Adipocyte (in vitro differentiated cells): ENCODE measurements at places on chromosomes 2 and 18.

GRCh38 chr18:26267357-26267930, 41.2 kb downstream of the TAF4B start:
- no peak for DNase-seq

- DNase-seq: no peak
These were observed 95.7 kb upstream of the HS6ST1 start for GRCh38 chr2:128414351-128414750.

GRCh38 chr2:160251569-160251968, 51.5 kb upstream of the ITGB6 start:
- no peak for DNase-seq

DNA sequence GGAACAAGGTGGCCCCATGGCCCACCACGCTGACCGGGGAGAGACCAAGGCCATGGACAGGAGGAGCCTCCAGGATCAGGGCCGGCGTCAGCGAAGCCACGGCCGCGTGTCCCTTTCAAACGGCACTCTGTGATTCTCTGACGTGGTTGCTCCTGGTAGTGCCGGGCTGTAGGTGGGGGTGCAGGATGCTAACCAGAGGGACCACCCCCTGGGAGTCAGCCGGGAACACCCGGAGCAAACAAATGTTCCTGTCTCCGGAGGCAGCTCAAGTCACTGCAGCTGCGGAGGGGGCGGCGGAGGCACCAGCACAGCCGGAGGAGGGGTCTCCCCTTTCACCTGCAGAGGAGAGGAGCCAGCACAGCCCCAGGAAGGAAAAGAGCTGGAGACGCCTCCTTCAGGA, 750.6 kb upstream of the SALL3 start:
- DNase-seq: no peak

DNA sequence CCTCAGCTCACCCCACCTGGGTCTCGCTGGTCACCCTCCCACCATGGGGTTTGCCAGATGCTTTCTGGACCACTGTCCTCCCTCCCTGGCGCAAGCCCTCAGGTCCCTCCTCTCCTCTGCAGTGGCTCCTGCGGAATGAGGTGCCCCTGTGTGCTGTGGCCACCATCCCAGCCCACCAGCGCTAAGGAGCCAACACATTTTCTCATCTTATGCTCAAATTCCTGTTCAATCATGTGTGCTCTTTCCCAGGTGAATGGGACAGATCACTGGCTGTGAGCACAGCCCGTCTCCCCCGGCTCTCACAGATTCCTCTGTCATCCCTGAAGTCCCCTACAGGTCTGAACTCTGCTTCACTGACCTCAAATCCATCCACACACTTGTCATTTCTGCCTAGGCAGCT, 15.2 kb upstream of the CCDC74B start:
- no peak for DNase-seq

DNA sequence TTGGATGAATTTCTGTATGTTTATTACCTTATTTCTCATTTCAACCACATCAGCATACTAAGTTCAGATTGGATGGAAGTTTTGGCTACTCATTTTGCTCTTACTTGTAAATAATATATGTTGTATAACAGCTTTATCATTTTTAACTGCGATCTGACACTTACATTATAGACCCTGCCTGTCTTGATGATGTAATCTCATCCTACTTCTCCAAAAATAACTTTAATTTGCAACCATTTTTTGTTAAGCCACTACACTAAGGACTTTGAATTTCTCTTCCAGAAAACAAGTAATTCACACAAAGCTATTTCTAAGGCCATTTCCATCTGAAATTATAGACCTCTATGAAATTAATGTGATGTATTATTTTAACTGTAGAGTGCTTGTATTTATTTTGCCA, 240.7 kb downstream of the WDR7 start:
- DNase-seq: peak; percentile 9

DNA sequence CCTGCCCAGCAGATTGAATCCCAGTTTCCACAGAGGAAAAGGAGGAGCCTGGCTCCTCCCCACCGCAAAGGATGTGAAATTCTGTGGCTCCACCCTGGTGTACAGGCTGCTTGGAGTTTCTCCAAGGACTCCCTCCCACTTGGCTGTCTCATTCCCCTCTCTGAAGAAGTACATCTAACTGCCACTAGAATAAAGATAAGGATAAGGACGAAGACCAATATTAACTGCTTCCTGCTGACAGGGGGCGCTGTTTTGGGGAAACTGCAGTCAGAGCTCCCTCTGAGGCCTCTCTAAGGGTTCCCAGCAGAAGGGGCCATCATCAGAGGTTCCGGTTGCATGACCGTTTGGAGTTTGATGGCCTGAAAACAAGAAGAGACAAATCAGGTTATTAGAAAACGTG, 790.9 kb downstream of the CPS1 start:
- no peak for DNase-seq

GRCh38 chr2:119066272-119066804, 92.2 kb downstream of the C1QL2 start:
- DNase-seq: no peak

- no peak for DNase-seq
These were observed 54.8 kb downstream of the SEMA4F start for GRCh38 chr2:74708883-74709282.

DNA sequence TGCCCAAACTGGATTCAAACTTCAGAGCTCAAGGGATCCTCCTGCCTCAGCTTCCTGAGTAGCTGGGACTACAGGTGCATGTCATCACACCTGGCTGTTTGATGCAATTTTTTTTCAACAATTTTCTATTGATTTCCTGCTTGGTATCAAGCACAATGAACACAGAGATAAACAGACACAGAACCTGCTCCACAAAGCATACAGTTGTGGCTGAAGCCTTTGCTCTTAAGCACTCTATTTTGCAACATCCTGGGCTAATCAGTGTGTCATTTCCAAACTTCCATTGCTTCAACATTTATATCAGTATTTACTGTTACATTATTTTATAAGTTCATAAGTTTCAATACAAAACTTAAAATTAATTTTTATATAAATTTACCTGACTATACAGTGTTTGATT, 79.4 kb downstream of the NEB start:
- no peak for DNase-seq

DNA sequence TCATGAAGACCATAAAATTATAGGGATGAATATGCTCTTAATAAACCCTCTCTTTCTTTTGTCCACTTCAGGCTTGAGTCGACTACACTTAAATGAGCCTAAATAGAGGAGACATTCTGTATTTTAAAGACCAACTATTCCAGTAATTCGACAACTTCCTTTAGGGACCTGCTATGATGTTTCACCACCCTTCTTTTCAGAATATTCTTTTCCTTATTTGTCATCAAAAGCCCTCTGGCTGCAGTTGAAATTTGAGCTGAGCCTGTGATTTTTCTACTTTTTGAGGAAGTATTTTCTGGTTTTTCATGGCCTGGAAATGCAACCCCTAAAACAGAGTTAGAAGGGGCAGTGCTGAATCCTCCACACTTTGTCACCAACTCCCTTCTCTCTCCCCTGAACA, 287.0 kb downstream of the EPHA4 start:
- peak; percentile 71 for DNase-seq

GRCh38 chr2:95384854-95385569, 17.5 kb upstream of the FAHD2A start:
- DNase-seq: peak; percentile 65

DNA sequence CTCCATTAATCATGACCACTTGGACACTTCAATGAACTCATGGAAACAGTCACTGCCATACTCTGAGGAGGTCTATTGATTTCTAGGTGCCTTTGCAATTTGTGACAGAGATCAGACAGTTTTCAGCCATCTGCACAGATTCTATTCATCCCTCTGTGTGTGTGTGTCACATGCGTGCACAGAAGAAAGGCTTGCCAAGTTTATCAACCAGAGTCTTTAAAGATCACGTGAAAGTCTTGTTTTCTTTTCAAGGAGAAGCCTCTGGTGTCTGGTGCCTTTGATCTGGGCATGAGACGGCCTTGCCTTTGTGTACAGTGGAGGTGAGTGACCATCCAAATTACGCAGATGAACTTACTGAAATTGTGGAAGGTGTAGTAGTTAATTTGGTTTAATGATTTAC, 164.2 kb downstream of the VAPA start:
- no peak for DNase-seq

DNA sequence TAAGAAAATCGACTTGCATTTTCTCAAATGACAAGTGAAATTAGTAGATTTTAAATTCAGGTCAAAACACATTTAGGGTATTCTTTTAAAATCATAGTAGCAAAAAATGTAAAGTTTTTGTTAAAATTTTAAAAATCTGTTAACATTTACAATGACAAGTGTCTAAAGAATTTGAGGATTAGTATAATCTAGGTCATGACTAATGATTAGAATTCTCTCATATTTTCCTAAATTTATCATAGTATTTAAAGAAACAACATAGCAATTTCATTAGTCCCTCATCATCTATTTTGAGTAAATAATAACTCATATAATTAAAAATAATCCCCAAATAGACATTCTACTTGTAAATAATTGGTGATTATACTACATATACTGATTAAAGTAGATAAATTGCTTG, 23.6 kb downstream of the THUMPD2 start:
- DNase-seq: no peak

- DNase-seq: no peak
These were observed 114.4 kb downstream of the NFATC1 start for GRCh38 chr18:79510046-79510685.

- no peak for DNase-seq
These were observed 525.9 kb downstream of the TMEM182 start for GRCh38 chr2:103287746-103288145.

GRCh38 chr18:30999887-31000628, 42.5 kb downstream of the DSC3 start:
- DNase-seq: no peak

GRCh38 chr2:179511105-179511789, 246.6 kb upstream of the SESTD1 start:
- no peak for DNase-seq

GRCh38 chr18:61894751-61895524, 2.1 kb upstream of the RNF152 start:
- DNase-seq: no peak

GRCh38 chr2:208189810-208190503, at the start of gene C2orf80:
C2orf80 (minus strand) TSS chr2:208190030; CDS start chr2:208186986, 3,044 bp downstream.
- DNase-seq: no peak

DNA sequence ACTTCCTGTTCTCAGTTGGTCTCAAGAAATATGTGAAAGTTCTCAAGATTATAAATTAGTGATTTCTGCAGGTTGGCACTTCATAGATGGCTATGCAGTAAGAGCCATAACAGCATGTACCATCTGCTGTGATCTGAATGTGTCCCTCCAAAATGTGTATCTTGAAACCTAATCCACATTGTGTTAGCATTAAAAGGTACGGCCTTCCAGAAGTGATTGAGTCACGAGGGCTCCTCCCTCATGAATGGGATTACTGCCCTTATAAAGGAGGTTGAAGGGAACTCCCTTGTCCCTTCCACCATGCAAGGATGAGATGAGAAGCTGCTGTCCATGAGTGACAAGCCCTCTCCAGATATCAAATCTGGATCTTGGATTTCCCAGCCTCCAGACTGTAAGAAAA, 45.0 kb downstream of the METTL4 start:
- DNase-seq: no peak

DNA sequence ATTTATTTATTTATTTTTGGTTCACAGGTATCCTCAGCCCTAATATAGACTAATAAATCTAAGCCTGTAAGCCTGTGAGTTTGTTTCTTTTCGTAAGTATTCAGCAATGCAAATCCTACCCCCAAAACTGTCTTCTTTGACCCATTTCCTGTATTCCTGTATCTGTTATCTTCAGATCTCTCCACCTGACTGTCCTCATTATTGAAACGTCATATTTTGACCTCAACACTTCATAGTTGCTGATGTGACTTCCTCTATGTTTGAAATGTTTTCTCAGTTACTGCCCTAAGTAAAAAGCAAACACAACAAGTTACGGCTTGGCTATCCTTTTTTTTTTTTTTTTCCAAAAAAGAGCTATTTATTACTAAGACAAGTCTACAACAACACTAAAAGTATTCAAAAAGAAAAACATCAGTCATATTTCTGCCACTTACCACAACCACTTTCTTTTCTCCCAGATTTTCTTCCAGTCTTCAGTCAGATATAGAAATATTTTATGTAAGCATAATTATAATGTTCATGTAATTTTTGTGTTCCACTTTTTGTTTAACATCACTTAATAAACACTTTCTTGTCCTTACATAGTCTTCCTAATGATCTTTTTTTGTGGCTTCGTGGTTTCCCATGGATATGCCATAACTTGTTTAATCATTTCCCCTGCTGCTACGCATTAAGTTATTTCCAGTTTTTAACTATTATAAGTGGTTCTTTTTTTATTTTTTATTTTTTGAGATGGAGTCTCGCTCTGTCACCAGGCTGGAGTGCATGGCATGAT, 45.0 kb upstream of the EML4 start:
- no peak for DNase-seq

DNA sequence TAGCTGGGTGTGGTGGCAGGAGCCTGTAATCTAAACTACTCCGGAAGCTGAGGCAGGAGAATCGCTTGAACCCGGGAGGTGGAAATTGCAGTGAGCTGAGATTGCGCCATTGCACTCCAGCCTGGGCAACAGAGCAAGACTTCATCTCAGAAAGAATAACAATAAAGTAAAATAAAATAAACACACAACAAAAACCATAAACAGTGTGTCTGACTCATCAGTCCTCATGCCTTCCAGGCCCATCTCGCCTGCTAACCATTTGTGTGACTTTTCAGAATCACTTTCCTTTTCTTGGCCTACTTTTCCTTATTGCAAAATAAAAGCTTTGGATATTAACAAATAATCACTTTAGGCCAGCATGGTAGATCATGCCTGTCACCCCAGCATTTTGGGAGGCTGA, 42.0 kb upstream of the ASXL2 start:
- DNase-seq: peak; percentile 86

- no peak for DNase-seq
These were observed 118.6 kb downstream of the RTP5 start for GRCh38 chr2:241988146-241988545.

GRCh38 chr2:218857371-218858137, 2.1 kb upstream of the WNT6 start:
- no peak for DNase-seq

GRCh38 chr2:21118302-21118920, 5.4 kb upstream of the TDRD15 start:
- peak; percentile 57 for DNase-seq

- DNase-seq: no peak
These were observed 3.0 kb downstream of the PIEZO2 start for GRCh38 chr18:11146238-11146946.

DNA sequence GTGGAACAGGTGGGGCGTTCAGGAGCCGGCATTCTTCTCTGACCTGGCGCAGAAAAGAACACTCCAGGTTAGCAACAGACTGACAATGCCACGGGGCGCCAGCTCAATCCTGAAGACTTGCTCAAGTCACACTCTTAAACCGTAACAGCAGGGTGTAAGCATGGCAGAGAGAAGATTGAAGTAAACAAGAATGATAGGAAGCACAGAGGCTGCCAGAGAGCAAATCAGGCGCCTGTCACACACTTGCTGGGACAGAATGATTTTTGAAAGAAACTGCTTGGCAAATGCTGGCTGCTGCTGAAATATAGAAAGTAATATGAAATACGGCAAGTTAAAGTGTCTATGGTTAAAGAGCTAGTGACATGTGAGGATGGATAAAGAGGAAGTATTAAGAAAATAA, 80.5 kb downstream of the MEP1B start:
- DNase-seq: no peak
